ENCODE measurements at places on chromosomes 2 and 18. TPM values are rescaled to one million over a fixed set of nuclear protein-coding genes. Genes with fewer than 3 reads are reported as not detected.

The CYS1 gene
- not detected for total RNA-seq

The LAMA3 gene
- not detected for total RNA-seq

The CRYGC gene
- total RNA-seq, result not detected

The BCL11A gene
- total RNA-seq, result 26.2 TPM

The KLHL29 gene
- 6.5 TPM for total RNA-seq

The SALL3 gene
- not detected for total RNA-seq

The TBR1 gene
- not detected for total RNA-seq

The OR6B2 gene
- not detected for total RNA-seq

The IL1RL1 gene
- 7.9 TPM for total RNA-seq

The RSAD2 gene
- 5.6 TPM for total RNA-seq

The ADD2 gene
- total RNA-seq, result 7.3 TPM

The SLC23A3 gene
- 5.2 TPM for total RNA-seq

The SP140 gene
- total RNA-seq, result 107 TPM

The SCG2 gene
- total RNA-seq, result not detected

The MBOAT2 gene
- total RNA-seq, result 1.9 TPM

The ANO7 gene
- total RNA-seq, result 0.21 TPM

The SERPINB2 gene
- 8.5 TPM for total RNA-seq

The MDH1B gene
- 0.29 TPM for total RNA-seq

The TGIF1 gene
- total RNA-seq, result 15.4 TPM

The PROM2 gene
- 1.2 TPM for total RNA-seq

The ALK gene
- total RNA-seq, result not detected

The SLC19A3 gene
- total RNA-seq, result not detected

The PLEK gene
- total RNA-seq, result 210 TPM

The SP140L gene
- total RNA-seq, result 121 TPM

The CCDC102B gene
- total RNA-seq, result 5.8 TPM

The MEP1B gene
- total RNA-seq, result not detected

The ZNF892 gene
- total RNA-seq, result 6.4 TPM

The SGPP2 gene
- 0.86 TPM for total RNA-seq

The FOXD4L1 gene
- not detected for total RNA-seq

The MRO gene
- not detected for total RNA-seq

The SCYGR4 gene
- total RNA-seq, result not detected

The GKN1 gene
- total RNA-seq, result not detected

The IL37 gene
- total RNA-seq, result not detected

The CNDP2 gene
- 141 TPM for total RNA-seq

The ERFE gene
- 0.28 TPM for total RNA-seq

The GPBAR1 gene
- total RNA-seq, result 1.9 TPM
